Activated CD8-positive, alpha-beta memory T cell treated with anti-CD3 and anti-CD28 coated beads, Interleukin-2, amount 50 U/mL, for 48 hours (primary cell): ENCODE measurements at places on chromosomes 4 and X.

- no peak for DNase-seq
Observed at GRCh38 chr4:179110356-179110755, 1668.1 kb upstream of the AGA start.

- no peak for DNase-seq
Observed at GRCh38 chr4:55318175-55319129, 27.6 kb upstream of the SRD5A3 start.

- DNase-seq = no peak
Observed at GRCh38 chr4:113646442-113646822, 115.1 kb downstream of the CAMK2D start.

DNA sequence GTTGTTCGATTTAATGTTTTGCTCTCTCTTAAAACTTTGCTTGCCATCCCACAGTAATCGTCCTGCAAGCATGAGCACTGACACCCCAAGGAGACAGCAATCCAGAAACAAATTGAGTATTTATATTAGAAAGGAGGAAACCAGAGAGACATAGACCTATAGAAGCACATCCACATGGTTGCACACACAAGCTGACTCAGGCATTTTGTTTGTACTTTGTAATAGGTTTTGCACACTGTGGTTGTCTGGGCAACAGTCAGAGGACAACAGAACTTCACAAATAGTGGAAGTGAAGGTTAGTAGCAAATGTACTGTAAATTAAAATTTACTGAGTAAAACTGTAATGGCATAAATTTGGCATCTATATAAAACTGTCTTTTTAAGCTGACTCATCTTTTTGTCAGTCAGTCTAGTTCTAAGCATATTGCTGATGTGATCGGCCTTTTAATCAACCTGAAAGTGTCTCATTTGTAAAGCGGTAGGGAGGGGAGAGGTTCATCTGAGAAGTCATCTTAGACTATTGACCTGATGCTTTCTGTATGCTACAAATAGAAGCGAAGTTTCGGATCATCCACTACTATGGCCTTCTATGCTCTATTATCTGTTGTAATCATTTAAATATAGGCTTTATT lies 1624.7 kb downstream of the ARAP2 start:
- no peak for DNase-seq

- no peak for DNase-seq
Observed at GRCh38 chr4:159160242-159160641, 57.4 kb downstream of the RAPGEF2 start.
